ENCODE measurements at places on chromosomes 7 and 10.

GRCh38 chr10:103839872-103840739 is 15.3 kb downstream of the SH3PXD2A start:
- no peak for DNase-seq

DNA sequence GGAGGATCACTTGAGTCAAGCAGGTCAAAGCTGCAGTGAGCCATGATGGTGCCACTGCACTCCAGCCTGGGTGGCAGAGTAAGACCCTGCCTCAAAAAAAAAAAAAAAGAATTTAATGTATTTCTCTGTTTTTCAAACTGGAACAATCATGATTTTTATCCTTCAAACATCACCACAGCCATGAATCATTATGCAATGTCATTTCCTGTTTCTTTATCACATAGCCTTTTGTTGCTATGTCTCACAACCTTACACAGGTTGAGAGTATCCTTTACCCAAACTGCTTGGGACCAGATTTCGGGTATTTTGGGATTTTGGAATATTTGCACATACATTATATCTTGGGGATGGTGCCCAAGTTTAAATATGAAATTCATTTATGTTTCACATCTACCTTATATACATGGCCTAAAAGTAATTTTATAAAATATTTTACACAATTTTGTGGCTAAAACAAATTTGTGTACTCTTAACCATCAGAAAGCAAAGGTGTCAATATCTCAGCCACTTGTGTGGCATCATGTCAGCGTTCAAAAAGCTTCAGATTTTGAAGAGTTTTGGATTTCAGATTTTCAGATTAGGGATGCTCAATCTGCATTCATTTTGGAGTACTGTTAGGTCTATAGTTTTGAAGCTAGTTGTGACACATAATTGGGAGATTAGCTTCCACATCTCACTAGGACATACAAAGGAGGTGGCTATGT is 8.2 kb downstream of the NT5C3A start:
- DNase-seq: no peak

DNA sequence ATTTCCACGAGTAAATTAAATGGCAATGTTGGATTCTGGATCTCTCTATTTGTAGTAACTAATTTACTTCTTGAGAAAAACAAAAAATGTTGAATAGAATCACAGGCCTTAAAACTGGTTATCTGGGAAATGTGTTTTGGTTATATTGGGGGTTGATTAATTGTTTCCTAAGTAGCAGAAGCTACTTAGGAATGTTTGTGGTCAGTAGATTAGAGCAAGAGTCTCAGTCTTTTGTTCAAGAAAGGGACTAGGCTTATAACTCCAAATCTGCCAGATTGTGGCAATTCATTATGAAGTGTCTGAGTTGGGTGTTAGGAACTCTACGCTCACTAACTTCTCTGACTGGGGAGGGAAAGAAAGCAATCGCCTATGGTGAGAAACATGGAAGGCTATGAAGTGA is 244.3 kb upstream of the PHYHIPL start:
- DNase-seq: no peak

- no peak for DNase-seq
Measured at GRCh38 chr7:39754326-39755120, 131.2 kb downstream of the RALA start.

DNA sequence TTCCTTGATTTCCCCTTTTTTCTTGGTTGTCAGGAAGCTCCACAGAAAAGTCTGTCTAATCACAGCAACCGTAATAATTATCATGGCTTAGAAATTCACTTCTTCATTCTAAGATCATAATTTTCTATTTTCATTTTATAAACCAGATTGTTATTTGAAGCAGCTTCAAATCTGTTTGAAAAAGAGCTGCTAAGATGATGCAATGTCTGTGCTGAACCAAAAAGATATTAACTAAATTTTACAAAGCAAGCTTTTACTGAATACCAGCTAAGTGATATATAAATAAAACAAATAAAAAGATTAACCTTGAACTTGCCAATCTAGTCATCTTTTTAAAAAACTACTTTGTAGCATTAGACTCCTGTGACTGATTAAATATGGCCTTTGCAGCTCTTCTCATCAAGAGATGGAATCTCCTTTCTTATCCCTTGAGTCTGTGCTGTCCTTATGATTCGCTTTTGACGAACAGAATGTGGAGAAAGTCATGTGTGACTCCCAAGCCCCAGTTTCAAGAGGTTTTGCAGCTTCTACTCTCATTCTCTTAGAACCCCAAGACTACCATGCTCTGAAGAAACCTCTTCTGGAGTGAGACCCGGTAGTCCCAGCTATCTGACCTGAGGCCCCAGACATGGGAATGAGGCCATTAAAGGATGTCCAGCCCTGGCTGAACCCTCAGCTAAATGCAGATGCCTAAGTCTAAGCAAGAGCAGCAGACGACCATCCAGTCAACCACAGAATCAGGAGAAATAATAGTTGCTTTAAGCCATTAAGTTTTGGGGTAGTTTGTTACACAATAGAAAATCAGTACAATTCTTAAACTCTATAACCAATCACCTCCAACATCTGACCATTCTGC is 14.4 kb downstream of the NAMPT start:
- DNase-seq: no peak
